Astrocyte (in vitro differentiated cells and primary cell): ENCODE measurements at places on chromosomes 7 and 10. TPM values are rescaled to one million over a fixed set of nuclear protein-coding genes. Genes with fewer than 3 reads are reported as not detected.

The RAMP3 gene
- total RNA-seq, result not detected in 2 replicates

The SPDYE5 gene
- total RNA-seq, result not detected in 2 replicates

DNA sequence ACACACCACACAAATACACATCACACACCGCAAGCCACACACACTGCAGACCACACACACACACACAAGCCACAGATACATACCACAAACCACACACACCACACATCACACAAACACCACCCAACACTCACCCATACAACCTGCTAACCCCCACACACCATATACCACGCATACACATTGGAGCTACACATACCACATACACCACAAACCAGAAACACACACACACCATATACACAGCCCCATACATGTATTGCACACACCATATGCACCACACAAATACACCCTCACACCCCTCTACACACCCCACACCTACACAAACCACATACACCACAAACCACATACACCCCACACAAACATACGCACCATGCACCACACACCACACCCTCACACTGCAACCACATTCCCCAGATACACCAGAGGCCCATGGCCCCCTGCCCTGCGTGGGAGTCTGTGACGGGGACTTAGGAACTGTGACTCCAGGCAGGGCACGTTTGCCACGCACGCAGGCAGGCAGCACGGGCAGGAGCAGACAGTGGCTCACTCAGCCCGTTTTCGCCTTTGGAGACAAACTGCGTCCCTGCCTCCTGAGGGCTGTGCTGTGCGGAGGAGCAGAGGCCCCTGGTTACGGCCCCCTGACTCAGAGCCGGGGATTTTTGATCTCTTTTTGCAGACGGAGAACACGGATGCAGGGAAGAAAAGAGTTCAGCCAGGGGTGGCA, 52.6 kb downstream of the TMEM209 start:
- peak; percentile 58 for DNase-seq

- no peak for DNase-seq
Observed at GRCh38 chr7:147569116-147569913, 1021.3 kb upstream of the C7orf33 start.

The TNS3 gene
- total RNA-seq, result 92.9 and 105 TPM in 2 replicates

DNA sequence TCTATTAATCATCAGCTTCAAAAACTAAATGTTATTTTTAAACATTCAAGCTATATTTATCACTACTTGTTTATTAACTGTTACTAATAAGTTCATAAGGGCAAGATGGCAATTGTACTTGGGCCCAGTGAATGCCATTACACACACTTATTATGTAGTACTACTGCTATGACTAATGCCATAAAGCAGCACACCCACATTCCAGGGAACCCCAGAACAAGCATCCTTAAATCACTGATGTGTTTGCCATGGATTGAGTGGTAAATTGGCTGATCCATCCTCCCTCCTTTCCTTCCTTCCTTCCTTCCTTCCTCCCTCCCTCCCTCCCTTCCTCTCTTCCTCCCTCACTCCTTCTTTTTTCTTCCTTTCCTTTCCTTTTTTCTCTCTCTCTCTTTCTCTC, 37.4 kb upstream of the RSU1 start:
- DNase-seq, result peak; percentile 47

The ATP5MK gene
- 405 and 463 TPM in 2 replicates for total RNA-seq

DNA sequence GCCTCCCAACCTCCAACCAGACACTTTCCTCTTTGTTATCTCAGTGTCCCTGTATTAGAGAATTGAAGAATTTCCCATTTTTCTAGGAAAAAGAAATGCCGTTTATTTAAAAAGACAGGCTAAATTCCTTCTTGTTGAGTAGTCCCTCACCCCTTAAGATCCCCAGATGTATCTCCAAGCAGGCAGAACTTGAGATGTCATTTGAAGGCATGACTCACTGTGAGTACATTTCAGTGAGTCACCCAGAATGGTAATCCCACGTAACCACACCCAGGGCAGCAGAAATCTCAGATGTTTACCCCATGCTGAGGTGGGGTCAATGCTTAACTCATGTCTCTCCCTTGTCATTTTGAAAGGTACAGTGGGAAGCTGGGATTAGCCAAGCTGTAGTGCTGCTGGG, 4.4 kb downstream of the ZNF655 start:
- peak; percentile 99 for DNase-seq

- no peak for DNase-seq
Observed at GRCh38 chr10:45135443-45136198, 134.9 kb downstream of the ZNF22 start.

- DNase-seq, result no peak
Observed at GRCh38 chr10:16919121-16919982, 102.1 kb upstream of the RSU1 start.

- DNase-seq, result peak; percentile 33
Observed at GRCh38 chr10:35961501-35961900, 319.4 kb upstream of the FZD8 start.

The HELLS gene
- 16.2 and 23.5 TPM in 2 replicates for total RNA-seq

The EMX2 gene
- total RNA-seq, result not detected in 2 replicates

The SLC29A4 gene
- 7.0 and 8.2 TPM in 2 replicates for total RNA-seq
